ENCODE measurements at places on chromosomes 5 and 9. TPM values are rescaled to one million over a fixed set of nuclear protein-coding genes. Genes with fewer than 3 reads are reported as not detected.

GRCh38 chr9:123660691-123661466 lies 269.0 kb downstream of the DENND1A start:
- H3K4me1 ChIP-seq = peaks cover 5% of the 10 kb centered on the region
- no peaks in the 10 kb centered on the region for H3K27me3 ChIP-seq
- H3K36me3 ChIP-seq = no peaks in the 10 kb centered on the region
- no peak overlapping the region for H3K27ac ChIP-seq
- no peak overlapping the region for H3K4me3 ChIP-seq
- no peak for DNase-seq

GRCh38 chr5:375336-375920 lies 53.9 kb downstream of the AHRR start:
- peaks cover 56% of the 10 kb centered on the region for H3K4me1 ChIP-seq
- H3K36me3 ChIP-seq = peaks cover 48% of the 10 kb centered on the region
- DNase-seq = peak; percentile 70
- H3K27ac ChIP-seq = peak overlapping the region; percentile 100
- no peak overlapping the region for H3K4me3 ChIP-seq

DNA sequence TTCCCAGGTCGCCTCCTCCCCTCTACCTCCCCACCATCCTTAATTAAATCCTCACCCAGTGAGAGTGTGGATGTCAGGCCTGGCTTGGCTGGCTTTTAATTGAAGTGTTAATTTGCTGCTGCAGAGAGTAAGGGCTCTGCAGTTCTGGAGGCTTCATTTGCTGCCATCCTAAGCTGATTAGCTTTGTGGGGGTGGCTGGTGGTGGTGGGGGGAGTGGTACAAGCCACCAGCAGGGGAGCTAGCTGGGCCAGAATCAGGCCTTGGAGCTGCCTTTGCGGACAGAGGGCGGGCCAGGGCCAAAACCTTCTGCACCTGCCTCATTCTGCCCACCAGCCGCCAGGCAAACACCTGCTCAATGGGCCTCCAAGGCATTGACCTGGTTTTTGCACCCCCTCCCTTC lies 26.8 kb upstream of the TIFAB start:
- H3K4me3 ChIP-seq = no peak overlapping the region
- H3K36me3 ChIP-seq = no peaks in the 10 kb centered on the region
- H3K27me3 ChIP-seq = peaks cover 43% of the 10 kb centered on the region

GRCh38 chr5:76714751-76715485 lies 1.0 kb upstream of the F2R start:
- H3K4me1 ChIP-seq = peaks cover 20% of the 10 kb centered on the region
- H3K4me3 ChIP-seq = peak overlapping the region; percentile 95
- H3K36me3 ChIP-seq = no peaks in the 10 kb centered on the region
- peaks cover 9% of the 10 kb centered on the region for H3K27me3 ChIP-seq
- DNase-seq = peak; percentile 84

The PCDHB13 gene
- total RNA-seq = 2.1 TPM

The PDLIM7 gene
- 159 TPM for total RNA-seq

The IFNB1 gene
- total RNA-seq = not detected

All from osteoblast (primary cell).